ENCODE measurements at places on chromosomes 12 and 14.

DNA sequence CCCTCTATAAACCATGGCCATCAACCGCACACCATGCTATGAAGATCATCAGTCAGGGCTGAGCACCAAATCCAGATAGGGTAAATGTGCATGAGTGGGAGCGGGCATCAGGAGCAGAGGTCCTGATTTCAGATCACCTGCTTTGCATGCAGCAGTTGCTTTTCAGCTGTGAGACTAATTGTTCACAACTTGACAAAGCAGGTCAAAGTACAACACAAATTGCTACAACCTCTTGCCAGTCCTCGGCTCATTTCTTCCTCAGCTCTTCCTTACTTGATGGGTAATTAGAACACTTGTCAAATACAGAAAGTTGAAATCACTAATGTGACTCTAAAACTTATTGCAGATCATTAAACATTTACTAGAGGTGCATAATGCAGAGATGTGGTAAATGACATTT, 171.6 kb downstream of the PPM1H start:
- DNase-seq = no peak

GRCh38 chr14:31752867-31753661, 191.9 kb downstream of the NUBPL start:
- DNase-seq = no peak

DNA sequence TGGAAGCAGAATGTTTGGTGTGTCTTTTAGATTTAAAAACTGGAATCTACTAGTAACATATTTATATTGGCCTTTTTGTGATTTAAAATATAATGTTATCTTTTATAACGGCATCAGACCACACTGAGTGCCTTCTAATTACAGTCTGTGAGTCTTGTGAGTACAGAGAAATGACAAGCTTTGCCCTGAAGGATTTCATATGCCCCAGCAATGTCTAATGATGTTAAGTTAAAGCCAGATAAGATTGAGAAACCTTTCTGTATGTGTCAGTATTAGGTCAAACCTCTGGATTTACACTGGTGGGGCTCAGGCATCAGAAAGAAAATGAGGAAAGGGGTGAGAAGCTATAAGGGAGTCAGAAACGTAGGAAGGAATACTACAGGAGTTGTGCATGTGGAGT, 25.2 kb downstream of the PLEKHA5 start:
- DNase-seq = no peak

DNA sequence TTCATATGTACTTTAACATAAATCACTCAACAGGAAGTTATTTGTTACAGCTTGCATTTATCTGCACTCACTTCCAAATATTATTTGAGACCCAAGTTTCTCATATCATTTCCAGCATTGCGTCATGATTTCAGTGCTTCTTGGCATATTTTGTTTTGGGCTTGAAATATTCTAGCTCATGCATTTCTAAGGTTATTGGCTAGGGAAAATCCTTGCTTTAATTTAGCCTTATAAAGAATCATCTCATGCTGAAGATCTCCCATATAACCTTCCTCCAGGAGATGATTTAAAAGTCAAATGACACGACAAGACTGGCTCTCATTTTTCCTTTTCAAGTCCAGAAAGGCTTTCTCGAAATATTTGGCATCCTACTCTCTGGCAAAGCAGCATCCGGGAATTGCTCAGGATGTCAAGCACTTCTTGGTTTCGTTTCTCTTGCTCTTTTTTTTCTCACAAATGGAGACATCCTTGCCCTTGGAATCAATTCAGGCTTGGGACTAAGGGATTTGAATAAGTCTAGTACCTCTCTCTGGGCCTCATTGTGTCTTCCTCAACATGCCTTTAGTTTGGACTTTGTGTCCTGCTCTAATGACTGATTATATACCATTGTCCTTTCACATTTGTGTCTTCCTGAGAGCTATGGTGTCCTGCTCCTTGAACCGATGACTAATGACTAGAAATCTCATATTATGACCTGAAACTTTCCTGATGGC, 295.0 kb downstream of the RMST start:
- DNase-seq = no peak

GRCh38 chr14:21059842-21060613, 2.4 kb downstream of the RNASE8 start:
- no peak for DNase-seq

GRCh38 chr12:25242981-25243679, 7.6 kb downstream of the KRAS start:
- no peak for DNase-seq

All from right lobe of liver (tissue), 6 donors.